ENCODE measurements at places on chromosomes 7 and 10. TPM values are rescaled to one million over a fixed set of nuclear protein-coding genes. Genes with fewer than 3 reads are reported as not detected.
A peak's percentile ranks its signal among the peaks of the same experiment; 100 is the strongest.

GARIN1A gene
- total RNA-seq, result not detected

XRCC2 gene
- total RNA-seq, result 0.98 TPM

DNA sequence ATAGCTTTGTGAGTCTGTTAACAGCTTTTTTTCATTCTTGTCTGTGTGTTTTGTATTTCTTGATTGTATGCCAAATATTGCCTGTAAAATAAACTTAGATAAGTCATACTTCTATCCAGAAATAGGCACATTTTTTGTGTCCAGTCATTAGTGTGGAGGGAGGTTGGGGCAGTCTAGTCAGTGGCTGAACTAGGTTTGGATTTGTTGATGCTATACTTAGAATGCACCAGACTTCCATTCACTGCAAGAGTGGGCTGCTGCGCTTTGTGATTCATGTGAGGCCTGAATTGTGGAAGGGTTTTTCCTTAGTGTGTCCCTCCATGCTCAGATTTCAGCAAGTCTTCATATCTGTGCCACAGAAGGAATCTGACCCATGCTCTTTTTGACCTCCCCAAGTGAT lies 50.0 kb downstream of the TRUB1 start:
- peak; percentile 8 for DNase-seq

GRCh38 chr10:75406462-75407223 lies 5.1 kb upstream of the ZNF503 start:
- DNase-seq, result no peak

DNA sequence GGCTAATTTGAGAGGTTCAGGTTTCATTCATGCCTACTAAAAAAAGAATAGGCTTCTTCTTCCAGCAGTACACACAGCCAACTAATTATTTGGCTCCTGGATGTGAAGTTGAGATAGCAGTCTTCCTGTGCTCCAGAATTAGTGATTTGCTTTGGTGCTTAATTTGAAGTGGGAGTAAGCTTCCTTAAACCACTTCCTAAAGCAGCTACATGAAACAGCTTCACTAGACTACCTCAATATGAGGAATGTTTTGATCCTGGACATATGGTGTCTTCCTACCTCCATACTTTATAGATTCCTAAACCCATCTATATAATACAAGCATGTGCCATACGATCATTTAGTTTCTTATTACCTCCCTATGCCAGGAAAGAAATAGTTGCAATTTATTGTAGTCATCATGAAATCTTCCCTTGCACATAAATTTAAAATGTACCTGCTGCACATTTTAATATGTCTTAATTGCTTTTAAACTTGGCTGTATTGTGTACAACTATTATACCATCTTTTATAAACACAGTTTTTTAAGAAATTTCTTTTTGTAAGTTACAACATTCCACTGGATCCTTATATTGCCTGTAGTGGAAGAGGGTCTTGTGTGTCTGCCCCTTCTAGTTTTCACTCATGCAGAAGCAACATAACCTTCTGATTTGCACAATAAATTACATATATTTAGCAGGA lies 8.6 kb downstream of the VIM start:
- no peak for DNase-seq

- DNase-seq, result no peak
These were observed 144.0 kb upstream of the PPP1R3A start for GRCh38 chr7:114062810-114063209.

- no peak for DNase-seq
These were observed 85.7 kb downstream of the VSTM4 start for GRCh38 chr10:49029666-49030065.

DNA sequence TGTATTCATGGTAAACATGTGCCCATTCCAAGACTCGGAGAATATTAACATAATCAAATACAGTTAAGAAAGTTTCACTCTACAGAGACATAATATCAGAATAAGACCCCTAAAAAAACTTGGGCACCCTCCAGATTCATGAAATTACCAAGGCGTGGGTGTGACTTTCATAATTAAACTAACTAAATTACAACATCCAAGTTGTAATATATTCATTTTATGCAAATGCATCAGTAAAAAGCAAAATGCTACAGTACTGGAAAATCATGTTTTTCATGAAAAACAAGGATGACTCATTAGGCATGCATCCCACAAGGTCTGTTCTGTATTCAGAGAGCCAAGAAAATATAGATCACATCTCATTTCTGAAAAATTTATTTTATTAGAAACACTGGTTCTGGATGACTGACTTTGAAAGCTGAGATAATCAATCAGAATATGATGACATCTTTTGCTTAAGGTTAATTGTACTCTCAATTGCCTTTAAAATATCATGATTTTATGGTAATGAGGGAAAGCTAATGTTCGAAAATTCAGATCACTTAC lies 248.8 kb upstream of the SMIM30 start:
- no peak for DNase-seq

- no peak for DNase-seq
These were observed 36.0 kb downstream of the EZH2 start for GRCh38 chr7:148847815-148848734.

GRCh38 chr10:93771354-93771753 lies 13.6 kb downstream of the LGI1 start:
- no peak for DNase-seq

- no peak for DNase-seq
These were observed 3.1 kb downstream of the AHCYL2 start for GRCh38 chr7:129227646-129228578.

GRCh38 chr7:30225863-30226613 lies 58.4 kb upstream of the ZNRF2 start:
- peak; percentile 21 for DNase-seq

DNA sequence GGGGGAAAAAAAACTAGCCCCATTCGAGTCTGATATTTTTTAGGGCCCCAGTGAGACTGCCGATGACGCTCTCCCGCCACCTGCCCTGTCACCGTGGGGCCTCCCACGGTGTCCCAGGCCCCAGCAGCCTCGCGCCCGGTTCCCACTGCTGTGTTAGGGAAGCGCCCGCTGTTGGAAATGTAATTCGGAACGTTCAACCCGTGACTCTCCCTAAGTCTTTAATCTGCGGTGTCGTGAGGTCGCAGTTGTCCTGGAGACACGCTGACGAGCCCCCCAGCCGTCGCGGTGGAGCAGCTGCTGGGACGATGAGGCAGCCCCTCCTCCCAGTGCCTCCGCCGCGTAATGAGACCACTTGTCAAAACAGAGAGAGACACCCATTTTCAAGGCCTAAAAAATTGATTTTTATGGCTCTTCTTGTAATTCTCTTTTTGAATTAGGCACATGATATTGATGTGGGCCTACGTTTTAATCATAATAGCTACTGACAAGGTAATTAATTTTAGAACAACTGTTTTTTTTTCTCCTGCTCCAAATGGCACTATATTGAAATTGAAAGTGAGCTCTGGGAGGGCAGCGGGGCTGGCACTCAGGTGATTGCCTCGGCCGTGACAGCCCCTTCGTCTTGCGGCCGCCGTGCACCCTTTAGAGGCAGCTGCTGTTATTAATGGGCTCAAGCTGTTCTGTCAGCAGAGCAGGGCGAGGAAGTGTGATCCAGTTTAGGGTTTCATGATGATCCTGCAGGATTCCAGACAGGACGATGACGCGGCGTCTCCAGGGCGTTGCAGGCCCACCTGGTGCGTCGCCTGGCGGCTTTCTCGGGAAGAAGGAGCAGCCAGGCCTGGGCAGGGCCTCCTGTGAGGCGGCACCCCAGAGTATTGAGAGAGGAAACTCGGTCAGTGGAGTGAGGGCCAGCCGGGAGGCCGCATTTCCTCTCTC lies 63.3 kb downstream of the NKX6-2 start:
- DNase-seq, result no peak

DNA sequence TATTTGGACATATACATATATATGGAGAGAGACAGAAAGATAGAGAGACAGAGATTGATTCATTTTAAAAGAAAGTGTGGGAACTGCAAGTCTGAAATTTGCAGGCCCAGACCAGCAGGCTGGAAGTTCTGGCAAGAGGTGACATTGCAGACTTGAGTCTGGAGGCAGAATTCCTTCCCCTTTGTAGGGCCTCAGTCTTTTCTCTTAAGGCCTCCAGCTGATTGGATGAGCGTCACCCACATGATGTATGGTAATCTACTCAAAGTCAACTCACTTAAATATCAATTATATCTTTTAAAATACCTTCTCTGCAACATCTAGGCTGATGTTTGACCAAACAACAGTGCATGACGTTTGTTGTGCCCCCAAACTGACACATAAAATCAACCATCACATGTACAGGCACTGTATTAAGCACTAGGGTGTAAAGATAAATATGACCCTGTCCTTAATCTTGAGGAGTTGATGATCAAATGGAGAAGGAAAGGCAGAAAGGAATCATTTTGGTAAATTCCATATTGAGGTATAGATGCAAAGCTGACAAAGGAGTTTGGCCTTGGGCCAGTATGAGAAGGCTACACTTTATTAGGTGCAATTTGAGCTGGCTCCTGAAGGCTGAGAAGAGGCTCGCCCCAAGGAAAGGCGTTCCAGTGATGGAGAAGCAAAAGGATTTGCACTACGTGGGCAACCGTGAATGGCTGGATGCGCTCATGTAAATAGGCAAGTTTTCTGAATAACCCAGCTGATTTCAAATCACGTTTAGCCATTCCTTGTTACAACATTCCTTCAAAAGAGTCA lies 52.6 kb downstream of the BPGM start:
- no peak for DNase-seq

DNA sequence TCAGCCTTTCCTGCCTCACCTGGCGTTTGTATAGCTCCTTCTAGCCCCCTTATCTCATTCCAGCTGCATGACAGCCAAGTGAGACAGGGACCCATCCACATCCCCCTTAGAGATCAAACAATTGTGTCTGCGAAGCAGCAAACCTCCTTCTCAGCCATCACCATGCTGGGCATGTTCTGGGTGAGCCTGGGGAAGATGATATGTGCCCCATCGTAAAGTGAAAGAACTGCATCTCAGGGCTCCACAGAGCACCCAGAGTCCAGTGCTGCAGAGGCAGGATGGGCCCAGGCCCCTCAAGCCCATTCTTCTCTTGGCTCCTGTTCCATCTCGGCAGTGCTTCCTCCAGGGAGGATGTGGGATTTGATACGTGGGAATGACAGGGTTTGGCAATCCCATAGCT lies 43.2 kb downstream of the FIGNL1 start:
- no peak for DNase-seq

DNA sequence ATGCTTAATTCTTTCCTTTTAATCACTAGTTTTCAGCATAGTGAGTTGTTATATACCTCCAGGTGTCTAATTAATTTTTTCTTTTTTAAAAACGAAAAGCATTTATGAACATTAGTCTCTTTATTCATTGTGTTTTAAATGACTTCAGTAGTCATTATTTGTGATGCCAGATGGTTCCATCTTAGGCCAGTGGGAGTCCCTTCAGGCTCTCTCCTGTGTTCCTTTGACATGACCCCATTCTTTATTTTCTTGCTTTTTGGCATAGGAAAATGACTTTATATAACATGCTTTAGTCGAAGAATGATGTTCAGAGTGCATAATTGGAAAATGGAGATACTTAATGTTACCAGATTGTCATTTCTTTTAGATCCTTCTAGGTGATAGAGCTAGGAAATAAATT lies 24.4 kb downstream of the MKLN1 start:
- DNase-seq, result no peak

DNA sequence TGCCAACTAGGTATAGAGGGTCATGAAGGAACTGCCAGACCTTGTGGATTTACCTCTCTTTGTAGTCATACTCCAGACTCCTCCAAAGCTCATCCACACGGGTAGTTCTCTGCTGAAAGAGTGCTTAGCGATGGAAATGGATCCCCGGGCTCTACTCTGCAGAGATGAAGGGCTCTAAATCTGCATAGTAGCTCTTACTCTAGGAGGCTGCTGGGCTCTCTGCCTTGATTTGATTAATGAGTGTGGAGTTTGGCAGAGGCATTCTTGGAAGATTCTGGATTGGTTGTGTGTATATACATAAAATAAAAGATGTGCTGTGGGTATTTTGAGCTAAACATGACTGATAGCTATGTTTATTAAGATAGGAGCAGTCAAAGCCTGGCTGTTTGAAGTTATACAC lies 21.3 kb upstream of the CPXM2 start:
- no peak for DNase-seq

GRCh38 chr7:111784296-111784695 lies 222.0 kb upstream of the IMMP2L start:
- DNase-seq, result no peak

DNA sequence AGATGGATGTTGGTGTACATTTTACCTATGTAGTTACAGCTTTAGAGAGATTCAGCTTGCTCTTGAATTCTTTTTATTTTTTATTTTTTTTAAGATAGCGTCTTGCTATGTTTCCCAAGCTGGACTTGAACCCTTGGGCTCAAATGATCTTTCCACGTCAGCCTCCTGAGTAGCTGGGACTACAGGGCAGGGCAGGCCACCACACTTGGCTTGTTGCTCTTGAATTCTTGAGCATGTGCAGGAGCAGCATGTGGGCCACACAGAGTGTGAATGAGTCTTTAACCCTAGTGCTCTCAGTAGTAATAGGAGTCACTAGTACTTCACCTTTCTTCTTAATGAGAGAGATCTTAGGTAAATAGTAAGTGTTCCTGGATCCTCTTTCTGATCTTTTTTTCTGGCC lies 26.7 kb upstream of the CYCS start:
- DNase-seq, result no peak

DNA sequence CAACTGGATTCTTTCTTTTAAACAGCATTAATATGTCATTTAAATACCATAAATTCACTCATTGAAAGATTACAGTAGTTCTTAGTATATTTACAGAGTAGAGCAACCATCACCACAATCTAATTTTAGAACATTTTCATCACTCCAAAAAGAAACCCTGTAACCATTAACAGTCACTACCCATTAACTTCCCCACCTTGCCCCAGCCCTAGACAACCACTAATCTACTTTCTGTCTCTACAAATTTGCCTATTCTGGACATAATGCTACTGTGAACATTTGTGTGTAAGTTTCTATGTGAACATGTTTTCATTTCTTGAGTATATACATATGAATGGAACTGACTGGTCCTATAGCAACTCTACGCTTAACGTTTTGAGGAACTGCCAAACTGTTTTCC lies 42.4 kb downstream of the P4HA1 start:
- DNase-seq, result no peak

GRCh38 chr10:48802611-48803071 lies 118.0 kb downstream of the WDFY4 start:
- DNase-seq, result no peak

- no peak for DNase-seq
These were observed 361.4 kb upstream of the ZNF32 start for GRCh38 chr10:44009891-44010632.

- DNase-seq, result no peak
These were observed 26.6 kb downstream of the CDNF start for GRCh38 chr10:14810969-14811953.

DNA sequence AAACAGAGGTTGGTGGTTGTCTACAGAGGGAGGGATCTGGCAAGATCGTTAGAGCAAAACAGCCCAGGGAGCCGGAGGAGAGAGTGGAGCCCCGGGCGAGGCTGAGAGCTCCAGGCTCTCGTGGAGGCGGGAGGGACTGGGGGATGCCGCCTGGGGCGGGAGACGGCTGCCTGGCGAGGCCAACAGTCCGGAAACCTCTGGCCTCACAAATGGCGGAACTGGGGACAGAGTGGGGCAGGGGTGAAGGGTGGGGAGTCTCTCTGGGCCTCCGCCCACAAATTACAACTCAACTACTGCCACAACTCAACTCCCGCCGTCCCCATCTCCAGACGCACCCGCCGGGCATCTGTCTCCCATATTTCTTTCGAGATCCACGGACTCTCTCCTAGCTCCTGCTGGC lies 47.7 kb downstream of the CLEC2L start:
- DNase-seq, result no peak

GRCh38 chr10:12484941-12485805 lies 135.8 kb downstream of the CAMK1D start:
- DNase-seq, result no peak

GRCh38 chr7:157434701-157435100 lies 97.9 kb downstream of the DNAJB6 start:
- DNase-seq, result no peak
